NB4 (cell line): ENCODE measurements at places on chromosomes 4 and X.

DNA sequence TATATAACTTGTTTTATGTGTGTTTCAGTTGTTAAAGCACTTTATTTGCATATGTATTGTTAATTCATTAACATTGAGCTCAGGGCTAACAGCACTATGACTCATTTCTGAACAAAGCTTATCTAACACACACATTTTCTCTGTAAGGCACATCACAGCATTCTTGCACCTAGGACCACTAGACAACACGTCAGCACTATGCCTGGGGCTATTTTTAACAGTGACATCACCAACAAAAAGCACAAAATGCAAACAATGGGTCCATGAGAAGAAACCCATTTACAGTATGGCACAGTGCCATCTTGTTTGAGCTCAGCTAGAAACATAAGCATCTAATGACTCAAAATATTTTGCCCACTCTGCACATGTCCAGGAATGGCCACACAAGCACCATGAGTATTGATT lies 124.4 kb downstream of the RELL1 start:
- no peak for DNase-seq

DNA sequence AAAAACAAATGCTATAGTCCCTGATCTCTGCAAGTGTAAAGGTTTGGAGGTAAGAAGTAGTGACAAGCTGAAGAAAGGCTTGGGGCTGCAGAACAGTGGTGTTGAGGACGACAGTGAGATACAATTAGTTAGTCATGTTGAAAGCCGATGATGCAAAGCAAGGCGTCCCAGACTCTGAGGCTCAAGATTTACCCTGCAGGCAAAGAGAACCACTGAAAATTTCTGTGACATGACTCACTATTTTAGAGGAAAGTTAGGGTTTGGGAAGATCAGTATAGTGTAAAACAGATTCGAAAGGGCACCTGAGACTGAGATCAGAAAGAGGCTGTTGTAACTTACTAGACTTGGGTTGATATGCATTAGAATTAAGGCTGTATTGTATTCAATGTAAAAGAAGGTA lies 281.3 kb upstream of the FTHL17 start:
- DNase-seq: no peak

- no peak for DNase-seq
Observed at GRCh38 chr4:102429553-102429952, 71.6 kb upstream of the NFKB1 start.

DNA sequence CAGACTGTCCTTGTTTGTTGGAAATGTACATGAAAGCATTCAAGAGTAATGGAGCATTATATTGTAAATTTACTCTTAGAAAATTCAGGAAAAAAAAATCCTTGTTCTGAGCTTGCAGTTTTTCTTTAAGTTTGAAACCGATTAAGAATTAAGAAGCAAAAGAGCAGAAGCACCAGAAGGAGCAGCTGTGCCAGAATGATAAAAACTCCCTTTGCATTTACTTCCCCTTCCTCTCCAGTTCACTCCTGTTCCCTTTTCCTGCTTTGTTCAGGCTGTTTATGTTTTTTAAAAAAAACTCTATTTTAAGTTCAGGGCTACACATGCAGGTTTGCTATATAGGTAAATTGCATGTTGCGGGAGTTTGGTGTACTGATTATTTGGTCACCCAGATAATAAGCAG lies 90.3 kb downstream of the ATOH1 start:
- no peak for DNase-seq

GRCh38 chr4:89306486-89307177 lies 968 bp downstream of the GPRIN3 start:
- no peak for DNase-seq

DNA sequence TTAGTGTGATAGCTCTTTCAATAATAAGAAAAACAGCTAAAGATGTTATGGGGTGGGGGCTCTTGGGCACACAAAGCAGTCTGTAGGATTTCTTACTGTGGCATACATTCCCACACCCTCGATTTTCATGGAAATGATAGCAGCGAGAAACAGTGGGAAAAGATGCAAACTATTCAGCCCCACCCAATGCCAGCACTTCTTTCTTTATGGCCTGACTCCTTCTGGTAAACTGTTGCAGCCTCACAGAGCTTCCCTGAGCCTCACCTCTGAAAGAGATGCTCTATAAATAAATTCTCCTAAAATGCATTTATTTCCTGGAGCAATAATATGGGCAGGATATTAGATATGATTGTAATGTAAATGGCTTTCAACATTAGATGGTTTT lies 910 bp downstream of the ANK2 start:
- DNase-seq: no peak

- DNase-seq: no peak
Observed at GRCh38 chrX:5907207-5907606, 321.5 kb downstream of the NLGN4X start.

GRCh38 chr4:52250154-52250553 lies 199.1 kb downstream of the SPATA18 start:
- peak; percentile 59 for DNase-seq

- peak; percentile 36 for DNase-seq
Observed at GRCh38 chr4:133320576-133321170, 171.6 kb downstream of the PCDH10 start.

DNA sequence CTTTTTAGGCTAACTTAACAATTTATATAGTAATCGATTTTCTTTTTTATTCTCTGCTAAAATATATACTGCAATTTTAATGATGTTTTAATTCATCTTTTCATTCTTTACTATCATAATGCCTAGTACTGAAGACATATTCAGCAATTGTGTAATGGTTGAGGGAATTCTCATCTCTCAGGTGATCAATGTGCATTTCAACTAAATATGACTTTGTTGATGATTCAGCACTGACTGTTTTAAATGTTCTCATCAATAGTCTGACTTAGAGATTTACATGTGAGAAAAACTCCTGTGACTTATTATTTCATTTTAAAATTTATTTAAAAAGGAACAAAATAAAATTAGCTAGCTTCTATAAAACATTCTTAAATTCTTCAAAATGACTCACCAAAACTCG lies 1450.3 kb downstream of the STIM2 start:
- no peak for DNase-seq

- DNase-seq: no peak
Observed at GRCh38 chrX:47047989-47048388, 30.3 kb upstream of the RGN start.

GRCh38 chrX:34238896-34239295 lies 106.8 kb upstream of the FAM47A start:
- DNase-seq: no peak

- no peak for DNase-seq
Observed at GRCh38 chr4:183610033-183610432, 49.0 kb downstream of the RWDD4 start.

- DNase-seq: no peak
Observed at GRCh38 chr4:1658146-1658545, 26.0 kb downstream of the FAM53A start.

DNA sequence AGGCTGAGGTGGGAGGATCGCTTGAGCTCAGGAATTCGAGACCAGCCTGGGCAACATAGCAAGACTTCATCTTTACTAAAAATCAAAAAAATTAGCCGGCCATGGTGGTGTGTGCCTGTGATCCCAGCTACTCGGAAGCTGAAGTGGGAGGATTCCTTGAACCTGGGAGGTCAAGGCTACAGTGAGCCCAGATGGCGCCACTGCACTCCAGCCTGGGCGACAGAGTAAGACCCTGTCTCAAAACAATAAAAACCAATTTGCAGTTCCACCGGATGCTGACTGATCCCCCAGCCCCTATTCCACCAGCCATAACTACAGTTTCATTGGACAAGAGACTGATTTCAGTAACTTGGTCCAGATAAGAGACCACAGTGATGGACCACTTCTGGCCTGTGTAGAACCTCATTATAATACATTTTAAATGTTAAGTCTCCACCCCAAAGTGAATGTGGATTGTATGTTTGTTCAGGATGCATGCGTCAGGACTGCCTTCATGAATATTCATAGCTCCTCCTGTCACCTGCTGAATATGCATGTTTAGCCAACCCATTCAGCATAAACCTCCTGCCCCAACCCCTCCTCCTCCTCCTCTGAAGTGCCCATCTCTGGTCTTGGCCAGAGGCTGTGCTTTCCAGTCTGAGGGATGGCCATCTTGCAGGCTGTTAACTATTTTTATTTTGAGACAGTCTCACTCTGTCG lies 2.3 kb upstream of the SLBP start:
- peak; percentile 32 for DNase-seq

DNA sequence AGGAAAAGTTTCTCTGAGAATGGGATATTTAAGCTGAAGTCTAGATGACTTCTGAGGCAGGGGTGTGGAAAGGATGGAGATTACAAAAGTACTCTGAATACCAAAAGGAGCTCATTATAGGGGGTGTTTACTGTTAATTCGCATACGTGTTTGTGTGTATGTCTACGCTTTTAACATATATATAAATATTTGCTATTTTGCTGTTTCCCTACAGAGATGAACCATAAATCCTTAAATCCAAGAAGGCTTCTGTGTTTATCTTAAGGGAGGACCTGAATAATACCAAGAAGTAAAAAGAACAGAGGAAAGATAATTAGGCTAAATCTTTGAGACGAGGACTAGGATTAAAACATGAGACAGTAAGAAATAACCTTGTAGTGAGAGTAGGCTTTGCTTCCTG lies 166.0 kb downstream of the ARAP2 start:
- DNase-seq: no peak

DNA sequence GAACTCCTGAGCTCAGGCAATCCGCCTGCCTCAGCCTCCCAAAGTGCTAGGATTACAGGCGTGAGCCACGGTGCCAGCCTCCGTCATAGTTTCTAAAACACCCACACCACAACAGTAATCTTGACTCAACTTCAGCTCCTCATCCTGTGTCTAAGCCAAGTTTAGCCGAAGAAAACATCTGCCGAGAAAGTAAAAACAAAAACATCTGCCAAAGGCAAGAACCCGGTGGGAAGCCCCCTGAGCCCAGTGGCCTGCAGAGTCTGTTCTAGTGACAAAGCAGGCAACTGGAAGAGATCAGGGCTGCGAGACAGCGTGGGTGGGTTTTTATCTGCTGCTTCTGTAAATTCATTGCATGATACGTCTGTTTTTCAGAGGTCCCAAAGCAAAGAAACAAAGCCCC lies 26.6 kb upstream of the CD99 start:
- no peak for DNase-seq

DNA sequence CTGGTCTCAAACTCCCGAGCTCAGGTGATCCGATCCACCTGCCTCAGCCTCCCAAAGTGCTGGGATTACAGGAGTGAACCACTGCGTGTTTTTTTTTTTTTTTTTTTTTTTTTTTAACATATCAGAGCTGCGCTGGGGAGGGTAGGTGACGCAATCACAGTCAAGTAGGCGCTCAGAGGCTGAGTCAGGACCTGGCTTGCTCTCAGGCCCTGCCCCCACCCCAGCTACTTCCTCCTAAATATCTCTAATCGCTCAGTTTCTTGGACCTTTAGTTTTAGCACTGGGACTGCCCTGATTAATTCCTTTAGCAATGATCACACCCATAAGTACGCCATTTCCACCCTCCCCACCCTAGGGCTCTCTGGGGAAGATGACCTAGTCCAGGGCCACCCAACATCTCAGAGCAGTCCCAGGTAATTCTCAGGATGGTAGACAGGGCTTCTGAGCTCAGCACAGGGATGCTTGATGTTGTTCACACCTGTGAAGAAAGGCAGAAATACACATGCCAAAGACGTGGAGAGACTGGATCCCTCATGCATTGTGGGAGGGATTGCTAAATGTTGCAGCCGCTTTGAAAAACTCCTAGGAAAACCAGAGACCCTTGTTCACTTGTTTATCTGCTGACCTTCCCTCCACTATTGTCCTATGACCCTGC lies 50.2 kb downstream of the DDX3X start:
- DNase-seq: peak; percentile 87

- DNase-seq: no peak
Observed at GRCh38 chr4:16573739-16574138, 324.7 kb downstream of the LDB2 start.

GRCh38 chr4:31995943-31996901 lies 1276.1 kb downstream of the PCDH7 start:
- peak; percentile 84 for DNase-seq

GRCh38 chrX:56785442-56785841 lies 56.4 kb downstream of the NBDY start:
- no peak for DNase-seq

- peak; percentile 11 for DNase-seq
Observed at GRCh38 chr4:76515975-76516843, 81.2 kb downstream of the SHROOM3 start.

DNA sequence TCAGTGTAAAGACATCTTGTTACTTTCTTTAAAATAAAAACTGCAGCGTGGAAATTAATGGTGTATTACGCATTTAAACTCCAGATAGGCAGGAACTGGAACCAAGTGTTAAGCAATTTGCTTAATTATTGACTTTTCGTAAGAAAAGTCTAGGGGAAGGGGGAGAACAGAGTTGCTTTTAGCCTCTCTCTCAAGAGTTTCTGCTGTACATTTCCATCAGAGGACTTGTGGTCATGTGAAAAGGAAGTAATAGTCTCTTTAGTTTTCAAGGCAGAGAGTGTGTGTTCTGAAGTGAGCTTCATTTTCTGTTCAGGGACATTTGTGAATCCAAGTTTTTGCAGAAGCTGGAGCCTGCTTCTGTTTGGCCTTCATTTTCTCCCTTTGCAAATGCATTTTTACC lies 127.2 kb downstream of the UBE2K start:
- DNase-seq: peak; percentile 32

DNA sequence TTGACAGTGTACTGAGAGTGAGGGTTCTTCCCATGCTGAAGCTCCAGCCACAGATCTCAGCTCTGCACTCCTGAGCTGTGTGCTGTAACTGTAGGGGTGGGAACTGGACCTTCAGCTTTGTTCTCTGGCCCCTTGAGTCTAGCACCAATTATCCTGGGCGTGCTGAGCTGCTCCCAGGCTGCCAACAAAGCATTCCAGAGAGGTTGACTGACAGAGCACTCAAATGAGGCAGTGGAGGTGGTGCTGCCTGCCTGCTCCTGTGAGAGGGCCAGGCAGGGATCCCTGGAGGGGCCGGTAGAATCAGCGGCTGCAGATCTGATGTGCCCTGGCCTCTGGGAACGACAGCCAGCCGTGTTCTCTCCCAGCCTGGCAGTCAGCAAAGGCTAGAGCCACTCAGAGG lies 375.7 kb upstream of the AADAT start:
- no peak for DNase-seq

DNA sequence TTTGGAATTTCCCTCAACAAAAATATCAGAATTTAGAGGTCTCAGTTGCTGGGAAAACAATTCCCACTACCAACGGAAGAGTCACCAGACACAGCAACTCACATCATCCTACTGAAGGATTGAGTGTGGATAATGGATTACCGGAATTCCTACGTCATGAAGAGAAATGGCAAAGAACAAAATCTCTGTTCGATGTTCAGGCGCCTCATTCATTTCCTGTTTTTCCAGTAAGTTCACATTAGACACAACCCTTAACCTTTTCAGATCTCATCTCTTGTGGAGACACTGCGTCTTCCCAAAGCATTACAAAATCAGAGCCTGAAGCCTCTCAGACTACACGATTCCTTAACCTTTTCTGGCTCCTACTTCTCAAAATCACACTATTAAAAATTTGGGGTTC lies 58.5 kb upstream of the CPEB2 start:
- no peak for DNase-seq
